ENCODE measurements at places on chromosomes 3 and 15.

GRCh38 chr3:169240786-169241486, 422.6 kb downstream of the MECOM start:
- no peak for DNase-seq

DNA sequence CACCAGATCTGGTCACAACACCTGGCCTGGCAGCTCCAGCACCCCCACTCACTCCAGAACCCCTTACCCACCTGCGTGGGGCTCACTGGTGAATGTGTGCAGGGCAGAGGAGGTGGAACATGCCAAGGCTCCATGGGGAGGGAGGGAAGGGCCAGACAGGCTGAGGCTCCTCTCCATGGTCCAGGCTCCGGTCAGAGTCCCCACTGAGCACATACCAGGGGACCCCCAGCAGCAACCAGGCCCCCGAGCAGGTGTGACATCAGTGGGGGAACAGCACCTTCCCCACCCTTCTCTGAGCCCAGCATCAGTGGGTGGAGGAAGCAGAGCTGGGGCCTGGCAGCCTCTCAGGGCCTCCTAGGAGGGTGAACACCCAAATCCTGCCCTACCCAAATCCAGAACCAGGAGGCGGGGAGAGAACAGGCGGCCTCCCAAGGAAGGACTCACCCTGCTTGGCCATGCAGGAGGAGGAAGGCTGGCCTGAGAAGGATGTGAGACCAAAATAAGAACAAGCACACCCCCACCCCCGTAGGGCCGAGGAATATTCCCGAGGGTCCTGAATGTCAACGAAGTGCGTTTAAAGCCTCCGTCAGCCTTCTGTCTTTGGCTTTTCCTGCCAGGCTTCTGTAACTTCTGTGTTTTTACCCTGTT, 1.1 kb upstream of the GP9 start:
- no peak for DNase-seq

GRCh38 chr15:62771234-62771633, 271.3 kb upstream of the TPM1 start:
- no peak for DNase-seq

DNA sequence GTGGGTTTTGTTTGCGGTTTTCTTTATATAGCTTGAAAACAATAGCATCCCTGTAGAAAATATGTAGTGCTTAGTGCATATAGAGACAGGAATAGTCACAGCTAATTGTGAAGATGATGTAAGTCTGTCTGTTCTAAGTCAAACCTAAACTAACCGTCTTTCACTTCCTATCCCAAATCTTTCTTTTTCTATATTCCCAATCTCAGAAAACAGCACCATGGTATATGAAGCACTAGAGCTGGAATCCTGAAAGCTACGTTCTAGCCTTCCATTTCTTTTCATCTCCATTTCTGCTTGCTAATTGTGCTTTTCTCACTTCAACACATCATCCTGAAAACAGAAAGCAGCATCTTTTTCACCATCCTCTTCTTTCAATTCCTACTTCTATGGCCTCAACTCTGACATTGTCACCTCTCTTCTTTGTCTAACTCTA, 1235.5 kb downstream of the ROBO2 start:
- no peak for DNase-seq

- no peak for DNase-seq
These were observed 13.5 kb downstream of the CMTM7 start for GRCh38 chr3:32405155-32405554.

DNA sequence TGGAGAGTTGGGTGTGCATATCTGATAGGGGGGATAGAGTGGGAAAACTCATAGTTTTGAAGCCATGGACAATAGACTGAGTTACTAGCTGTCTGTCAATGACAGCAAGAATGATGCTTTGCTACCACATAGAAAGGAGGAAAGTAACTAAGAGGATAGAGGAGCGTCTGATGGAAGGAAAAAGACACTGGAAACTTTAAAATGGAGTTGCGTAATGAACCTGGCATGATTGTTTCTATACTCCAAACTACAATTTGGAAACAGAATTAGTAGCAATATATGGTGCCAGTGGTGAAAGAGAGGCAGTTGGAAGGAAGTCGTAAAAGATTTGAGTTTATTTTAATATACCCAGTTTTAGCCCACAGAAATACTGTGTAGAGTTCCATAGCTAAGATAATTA, 163.6 kb downstream of the TUSC7 start:
- DNase-seq = no peak

- no peak for DNase-seq
These were observed 101.7 kb downstream of the P3H2 start for GRCh38 chr3:190019006-190019405.

GRCh38 chr3:126456211-126456610, 19.5 kb downstream of the ZXDC start:
- DNase-seq = no peak

- no peak for DNase-seq
These were observed 394.9 kb upstream of the WNT5A start for GRCh38 chr3:55882006-55882405.

- no peak for DNase-seq
These were observed 14.5 kb upstream of the PLXND1 start for GRCh38 chr3:129620828-129621559.

DNA sequence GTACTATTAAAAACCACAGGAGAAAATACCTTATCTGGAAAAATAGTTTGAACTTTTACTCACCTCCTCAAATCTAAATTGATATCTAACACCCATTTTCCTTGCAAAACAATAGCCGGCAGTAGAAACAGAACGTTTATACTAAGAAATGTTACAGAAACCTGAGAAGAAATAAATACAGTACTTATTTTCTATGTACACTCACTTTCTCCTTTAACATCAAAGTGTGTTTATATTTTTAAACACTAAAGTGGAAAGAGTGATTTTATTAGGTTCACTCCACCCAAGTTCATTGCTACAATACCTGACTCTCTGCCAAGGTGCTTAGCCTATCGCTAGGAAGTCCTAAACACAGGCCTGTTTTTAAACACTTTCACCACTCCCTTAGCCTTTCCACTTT, 87.8 kb upstream of the TJP1 start:
- no peak for DNase-seq

DNA sequence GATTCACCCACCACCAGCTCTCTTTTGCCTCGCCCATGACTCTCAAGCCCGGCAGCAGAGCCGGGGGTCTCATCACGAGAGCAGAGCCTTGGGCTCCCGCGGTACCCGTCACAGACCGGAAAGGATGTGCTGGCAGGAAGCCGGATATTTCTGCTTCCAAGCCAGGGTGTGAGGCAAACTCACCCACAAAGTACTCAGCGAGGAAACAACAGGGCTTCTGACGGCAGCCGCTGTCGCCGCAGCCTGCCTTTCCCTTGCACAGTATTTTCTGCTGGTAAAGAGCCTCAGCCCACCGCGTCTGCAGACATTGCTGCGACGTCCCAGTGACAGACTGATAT, 119.9 kb downstream of the NSMCE3 start:
- no peak for DNase-seq

- no peak for DNase-seq
These were observed 8.1 kb downstream of the TIPARP start for GRCh38 chr3:156682501-156682900.

- no peak for DNase-seq
These were observed 5.3 kb downstream of the CEP19 start for GRCh38 chr3:196706731-196707130.

- no peak for DNase-seq
These were observed 377.7 kb upstream of the RBMS3 start for GRCh38 chr3:28903171-28903601.
